Left renal pelvis (tissue), 4 donors: ENCODE measurements at places on chromosomes 3 and 15.

- no peak for DNase-seq
Observed at GRCh38 chr3:112531358-112531781, 30.4 kb downstream of the ATG3 start.

GRCh38 chr15:33402600-33402999 is 91.8 kb downstream of the RYR3 start:
- DNase-seq: no peak

- DNase-seq: no peak
Observed at GRCh38 chr3:72996121-72996472, 514 bp upstream of the PPP4R2 start.

DNA sequence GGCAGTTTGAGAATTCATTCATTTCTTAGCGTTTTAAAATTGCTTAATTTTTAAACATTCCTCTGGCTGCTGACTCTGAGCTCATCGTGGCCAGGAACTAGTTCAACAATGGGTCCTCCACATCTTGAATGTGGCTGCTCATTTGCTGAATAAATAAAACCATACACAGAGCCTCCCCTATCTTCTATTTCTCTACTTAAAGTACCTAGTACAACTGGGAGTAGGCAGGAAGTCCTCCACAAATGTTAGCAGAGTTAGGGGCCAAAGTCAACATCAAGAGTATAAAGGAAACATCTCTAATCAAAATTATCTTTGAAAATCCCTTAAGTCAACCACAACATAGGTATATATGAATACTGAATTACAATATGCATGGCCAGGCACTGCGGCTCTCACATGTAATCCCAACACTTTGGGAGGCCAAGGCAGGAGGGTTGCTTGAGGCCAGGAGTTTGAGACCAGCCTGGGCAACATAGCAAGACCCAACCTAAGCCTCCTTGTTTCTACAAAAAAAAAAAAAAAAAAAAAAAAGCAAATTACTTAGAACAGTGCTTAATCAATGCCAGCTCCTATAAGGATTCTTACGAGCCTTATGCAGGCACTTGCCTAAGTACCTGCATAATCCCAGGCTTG is 57.5 kb upstream of the LMOD3 start:
- no peak for DNase-seq

DNA sequence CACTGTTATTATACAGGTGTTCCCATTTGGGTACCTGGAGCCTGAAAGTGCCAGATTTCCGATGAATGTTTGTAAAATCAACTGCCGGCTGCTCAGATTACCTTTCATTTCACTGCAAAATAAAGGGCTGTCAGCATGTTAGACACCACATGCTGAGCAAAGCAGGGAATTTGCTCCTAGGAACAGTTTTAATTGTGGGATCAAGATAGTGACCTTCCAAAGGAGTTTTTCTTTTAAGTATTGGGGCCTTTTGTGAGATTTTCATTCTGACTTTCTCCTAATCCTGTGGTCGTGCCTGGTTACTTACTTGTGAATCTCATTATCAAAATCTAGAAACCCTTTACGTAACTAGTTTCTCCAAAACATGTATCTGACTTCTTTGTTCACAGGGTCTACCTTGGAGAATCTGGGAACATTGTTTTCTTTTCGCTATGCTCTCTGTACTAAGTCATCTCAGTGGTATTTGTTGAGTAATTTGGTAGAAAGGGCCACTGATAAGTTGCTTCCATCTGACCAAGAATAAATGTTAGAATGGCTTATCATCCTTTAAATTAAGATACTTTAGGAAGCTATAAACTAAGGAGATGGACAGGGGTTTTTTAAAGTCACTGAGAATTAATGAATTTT is 40.8 kb upstream of the LRTM1 start:
- DNase-seq: no peak

DNA sequence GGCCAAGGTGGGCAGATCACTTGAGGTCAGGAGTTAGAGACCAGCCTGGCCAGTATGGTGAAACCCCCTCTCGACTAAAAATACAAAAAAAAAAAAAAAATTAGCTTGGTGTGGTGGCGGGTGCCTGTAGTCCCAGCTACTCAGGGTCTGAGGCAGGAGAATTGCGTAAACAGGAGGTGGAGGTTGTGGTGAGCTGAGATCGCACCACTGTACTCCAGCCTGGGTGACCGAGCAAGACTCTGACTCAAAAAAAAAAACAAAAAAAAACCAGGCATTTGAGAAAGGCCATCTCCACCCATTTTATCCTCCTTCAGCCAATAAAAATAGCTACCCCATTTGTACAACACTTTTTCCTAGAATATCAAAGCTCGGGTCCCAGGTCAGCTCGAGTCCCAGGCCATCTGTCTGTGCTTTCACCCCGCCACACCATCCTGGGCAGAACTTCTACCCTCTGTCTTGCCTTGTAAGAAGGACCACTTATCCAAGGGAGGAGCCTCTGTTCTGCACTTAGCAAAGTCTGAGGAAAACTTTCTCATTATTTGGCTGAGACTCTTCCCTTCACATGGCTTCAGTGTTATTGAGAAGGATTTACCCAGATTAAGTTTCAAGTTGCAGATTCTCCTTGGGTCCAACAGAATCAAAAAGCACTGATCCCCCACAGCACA is 99.1 kb downstream of the MESD start:
- no peak for DNase-seq

DNA sequence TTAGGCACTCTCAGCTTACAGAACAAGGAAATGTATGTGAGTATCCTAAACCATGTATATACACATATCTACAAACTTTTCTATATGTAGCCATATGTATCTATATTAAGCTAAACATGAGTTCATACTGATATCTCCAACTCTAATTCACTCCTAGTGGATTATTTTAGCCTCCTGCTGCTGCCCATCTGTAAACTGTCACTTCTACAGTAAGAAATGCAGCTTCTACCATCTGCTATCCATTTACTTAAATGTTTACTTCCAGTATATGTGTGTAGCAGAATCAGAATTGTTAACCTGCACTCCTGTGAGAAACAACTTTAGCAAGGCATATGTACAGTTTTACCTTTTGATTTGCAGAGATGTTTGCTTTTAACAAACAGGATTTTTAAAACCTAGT is 478.5 kb upstream of the CBLB start:
- DNase-seq: no peak

GRCh38 chr15:50176869-50177268 is 5.1 kb upstream of the SLC27A2 start:
- no peak for DNase-seq

- no peak for DNase-seq
Observed at GRCh38 chr3:72487946-72488737, 360.1 kb downstream of the SHQ1 start.

DNA sequence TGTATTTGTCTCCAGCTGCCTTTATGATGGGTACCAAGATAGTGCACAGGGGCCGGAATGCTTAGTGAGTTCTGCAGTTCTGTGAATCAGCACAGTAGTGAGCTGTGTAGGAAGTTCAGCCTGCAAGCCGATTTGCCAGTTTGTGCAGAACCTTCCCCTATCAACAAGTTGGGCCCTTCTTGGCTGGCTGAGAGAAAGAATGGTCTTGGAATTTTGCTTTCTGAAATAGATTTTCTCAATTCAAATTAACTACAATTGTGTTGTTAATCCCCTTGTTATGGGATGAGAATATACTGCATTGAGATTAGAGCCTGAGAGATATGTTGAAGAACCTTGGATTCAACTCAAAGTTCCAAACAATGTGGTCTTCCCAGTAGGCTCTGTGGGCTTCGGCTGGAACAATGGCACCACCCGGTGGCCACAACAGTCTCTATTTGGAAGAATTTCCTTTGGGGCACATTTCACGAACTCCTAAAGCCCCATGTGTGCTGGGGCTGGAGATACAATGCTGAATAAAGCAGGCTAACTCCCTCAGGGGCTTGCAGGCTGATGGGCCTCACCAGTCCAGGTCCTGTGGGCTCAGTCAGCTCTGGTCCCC is 59.1 kb downstream of the TRIM42 start:
- DNase-seq: no peak

DNA sequence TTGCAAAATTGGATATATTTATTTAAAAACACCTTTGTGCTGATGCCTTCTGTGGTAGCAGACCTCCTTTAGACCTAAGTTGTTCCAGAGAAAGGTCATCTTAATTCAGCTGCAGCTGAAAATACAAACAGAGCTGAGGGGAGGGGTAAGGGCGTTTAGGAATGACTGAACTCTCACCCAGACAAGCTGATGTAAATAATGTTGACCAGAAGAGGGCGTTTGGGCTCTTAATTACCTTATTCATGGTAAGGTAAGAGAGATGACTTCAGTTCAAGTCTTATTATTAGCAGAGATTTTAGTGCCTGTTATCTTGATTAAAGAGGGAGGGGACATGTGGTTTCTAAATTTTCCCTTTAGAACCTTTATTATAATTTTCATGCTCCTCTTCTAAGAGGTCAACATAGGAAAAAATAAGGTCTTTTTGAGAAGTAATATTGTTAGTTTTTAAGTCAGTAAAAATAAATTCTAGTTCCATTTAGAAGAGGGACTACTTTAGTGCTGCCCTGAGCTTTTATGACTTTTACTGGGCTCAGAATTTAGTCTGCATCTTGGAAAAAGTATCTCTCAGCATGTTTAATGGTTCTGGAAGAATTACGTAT is 46.3 kb downstream of the GPR171 start:
- DNase-seq: no peak

DNA sequence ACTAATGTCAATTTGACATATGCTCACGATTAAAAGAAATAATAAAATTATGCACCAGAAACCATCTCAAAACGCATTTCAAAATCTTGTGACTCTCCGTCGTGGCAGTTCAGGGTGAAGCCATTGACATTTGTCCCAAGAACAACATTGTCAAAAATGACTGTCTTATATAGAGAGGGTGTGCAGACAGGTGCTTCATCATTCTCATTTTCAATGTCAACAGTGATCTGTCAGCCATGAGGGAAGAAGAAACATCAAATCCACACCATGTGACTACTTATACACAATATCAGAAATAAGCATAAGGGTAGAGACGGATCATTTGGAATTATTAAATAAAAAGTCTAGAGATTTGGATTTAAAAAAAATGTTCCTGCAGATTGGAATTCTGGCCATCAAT is 65.1 kb upstream of the C3orf49 start:
- DNase-seq: no peak

DNA sequence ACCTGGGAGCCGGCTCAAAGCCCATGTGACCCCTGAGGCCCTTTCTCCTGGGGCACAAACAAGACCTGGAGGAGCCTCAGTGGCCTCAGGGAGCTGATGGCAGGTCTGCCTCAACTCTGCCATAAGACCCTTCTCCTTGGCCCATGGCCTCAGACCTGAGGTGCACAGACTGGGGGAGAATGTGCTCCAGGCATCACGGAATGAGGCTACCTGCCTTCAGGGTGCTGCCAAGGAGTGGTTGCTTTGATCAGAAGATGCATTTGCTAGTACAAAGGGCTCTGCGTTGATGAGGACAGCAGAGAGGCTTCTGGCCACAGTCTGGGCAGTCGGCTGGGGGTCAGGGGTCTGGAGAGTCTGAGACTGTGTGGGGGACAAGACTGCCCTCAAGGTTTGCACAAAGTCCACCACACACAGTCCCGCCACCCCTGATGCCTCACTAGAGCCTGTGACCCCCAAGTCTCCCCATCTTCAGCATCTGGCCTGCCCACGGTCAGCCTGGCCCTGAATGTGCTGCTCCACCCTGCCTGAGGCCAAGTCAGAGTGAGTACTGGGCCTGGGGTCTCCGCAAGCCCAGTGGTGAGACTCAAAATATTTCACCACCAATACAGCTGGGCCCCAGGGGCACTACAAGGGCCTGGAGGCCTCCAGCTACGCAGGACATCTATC is 26.6 kb downstream of the ALDH1L1 start:
- DNase-seq: no peak

DNA sequence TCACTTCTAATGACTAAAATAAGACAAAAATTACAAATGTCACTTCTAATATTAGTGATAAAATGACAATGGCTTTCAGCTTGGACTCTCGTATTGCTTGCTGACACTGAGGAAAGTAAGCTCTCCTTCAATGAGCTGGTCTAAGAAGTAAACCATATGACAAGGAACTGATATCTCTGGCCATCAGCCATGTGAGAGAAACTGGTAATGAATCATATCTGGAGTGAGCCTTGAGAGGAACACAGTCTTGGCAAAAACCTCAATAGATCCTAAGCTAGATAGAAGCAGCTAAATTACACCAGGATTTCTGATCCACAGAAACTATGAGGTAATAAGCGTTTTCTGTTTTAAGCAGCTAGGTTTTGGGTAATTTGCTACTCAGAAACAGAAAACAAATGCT is 1575.1 kb downstream of the OTOL1 start:
- no peak for DNase-seq

DNA sequence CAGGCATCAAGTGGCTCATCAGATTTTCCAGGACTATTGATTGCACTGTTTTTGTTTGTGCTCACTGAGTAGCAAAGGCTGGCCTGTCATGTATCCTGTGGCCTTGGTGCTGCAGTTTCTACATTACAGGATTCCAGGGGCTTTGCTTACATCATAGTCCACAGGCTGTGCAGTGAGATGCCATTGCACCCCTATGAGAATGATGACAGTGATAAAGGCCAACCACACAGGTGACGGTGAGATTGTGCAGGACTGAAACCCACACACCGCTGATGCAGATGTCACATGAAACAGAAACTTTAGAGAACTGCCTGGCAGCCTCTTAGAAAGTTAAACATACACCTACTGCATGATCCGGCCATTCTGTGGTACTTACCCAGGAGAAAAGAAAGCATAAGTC is 195.0 kb upstream of the UBE3A start:
- no peak for DNase-seq

GRCh38 chr3:99929745-99930139 is 112.1 kb downstream of the CMSS1 start:
- DNase-seq: no peak

GRCh38 chr15:91289324-91289723 is 189.3 kb downstream of the SV2B start:
- DNase-seq: no peak

- no peak for DNase-seq
Observed at GRCh38 chr3:61535826-61536225, 25.5 kb upstream of the PTPRG start.

DNA sequence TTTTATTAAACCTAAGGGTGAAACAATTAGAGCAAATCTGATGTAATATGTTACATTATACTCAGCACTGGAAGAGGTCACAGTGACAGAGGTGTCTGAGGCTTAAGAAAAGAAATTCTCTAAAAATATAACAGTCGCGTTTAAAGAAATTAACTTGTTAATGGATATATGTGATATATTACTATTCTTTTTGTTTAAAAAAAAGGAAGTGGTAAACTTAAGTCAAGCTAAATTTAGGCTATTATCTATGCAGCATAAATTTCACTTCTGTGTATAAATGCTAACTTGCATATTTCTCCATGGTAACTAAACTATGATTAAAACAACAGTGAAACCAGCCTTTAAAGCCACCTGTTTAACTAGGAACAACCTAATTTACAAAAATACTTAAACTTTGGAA is 191.3 kb downstream of the FOXP1 start:
- DNase-seq: no peak

- DNase-seq: no peak
Observed at GRCh38 chr15:39367596-39367995, 213.3 kb upstream of the THBS1 start.

DNA sequence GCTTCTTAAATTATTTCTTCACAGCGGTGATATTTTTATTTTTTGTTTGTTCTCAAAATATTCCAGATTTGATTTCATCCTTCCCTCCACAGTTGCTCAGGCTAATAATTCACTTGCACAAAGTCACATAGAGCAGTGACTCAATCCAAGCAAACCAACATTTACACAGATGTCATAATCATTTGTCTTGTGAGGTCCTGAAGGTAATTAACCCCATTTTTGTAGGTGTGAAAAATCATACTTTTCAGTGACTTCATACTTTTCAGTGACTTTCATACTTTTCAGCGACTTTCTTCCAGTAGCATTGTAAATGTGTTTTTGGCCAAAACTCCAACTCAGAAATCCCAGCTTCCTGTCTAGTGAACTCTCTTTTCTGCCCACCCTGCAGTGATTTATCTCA is 32.1 kb downstream of the CD200 start:
- no peak for DNase-seq
